Activated T-helper 2 cell treated with anti-CD3 and anti-CD28 coated beads, Interferon-gamma antibody, Interleukin-2, Interleukin-4, amounts not matched to agents 10 μg/mL and 5 μg/mL and 100 μg/mL, durations not matched to agents 14 hours and 24 hours and 36 hours (primary cell): ENCODE measurements at places on chromosomes 13 and 19. TPM values are rescaled to one million over a fixed set of nuclear protein-coding genes. Genes with fewer than 3 reads are reported as not detected.

DNA sequence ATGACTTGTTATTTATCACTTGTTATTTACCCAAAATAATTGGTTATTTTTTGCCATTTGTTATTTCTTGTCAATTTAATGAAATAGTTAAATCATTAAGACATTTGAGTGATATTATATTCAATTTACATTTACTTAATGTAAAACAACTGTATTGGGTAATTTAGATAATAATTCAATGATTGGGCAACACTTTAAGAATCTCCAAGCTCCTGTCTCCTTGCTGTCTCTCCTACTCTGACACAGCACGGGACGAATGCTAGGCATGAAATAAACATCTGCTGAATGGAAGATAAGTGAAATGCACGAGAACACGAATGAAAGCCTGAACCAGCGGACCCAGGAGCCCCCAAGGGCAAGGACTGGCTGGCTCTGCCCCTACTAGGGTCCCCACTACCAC lies 5.7 kb upstream of the PPP6R1 start:
- peaks cover 19% of the 10 kb centered on the region for H3K36me3 ChIP-seq
- no peak overlapping the region for H3K27ac ChIP-seq
- H3K4me3 ChIP-seq = no peak overlapping the region
- H3K4me1 ChIP-seq = peaks cover 7% of the 10 kb centered on the region
- no peak for DNase-seq

- H3K4me3 ChIP-seq = no peak overlapping the region
- H3K4me1 ChIP-seq = no peaks in the 10 kb centered on the region
- H3K27ac ChIP-seq = no peak overlapping the region
Measured at GRCh38 chr13:29111446-29111845, 291.3 kb downstream of the MTUS2 start.

- H3K27ac ChIP-seq = no peak overlapping the region
- H3K27me3 ChIP-seq = no peaks in the 10 kb centered on the region
- H3K4me3 ChIP-seq = no peak overlapping the region
- DNase-seq = no peak
- H3K4me1 ChIP-seq = no peaks in the 10 kb centered on the region
Measured at GRCh38 chr13:86135856-86136255, 336.6 kb upstream of the SLITRK6 start.

GRCh38 chr19:39060171-39060570 lies 24.0 kb upstream of the ACP7 start:
- no peaks in the 10 kb centered on the region for H3K36me3 ChIP-seq
- peaks cover 5% of the 10 kb centered on the region for H3K4me1 ChIP-seq
- H3K27me3 ChIP-seq = peaks cover 8% of the 10 kb centered on the region
- no peak overlapping the region for H3K4me3 ChIP-seq
- no peak for DNase-seq
- no peak overlapping the region for H3K27ac ChIP-seq

Gene C19orf67
- 0.46 and 0.75 TPM in 2 replicates for total RNA-seq

Gene ZIM2
- not detected in 2 replicates for total RNA-seq

Gene LIM2
- not detected in 2 replicates for total RNA-seq
